MCF 10A (cell line): ENCODE measurements at places on chromosomes 16 and 17.
A peak's percentile ranks its signal among the peaks of the same experiment; 100 is the strongest.

GRCh38 chr17:78233678-78234077 lies 2.2 kb downstream of the TMEM235 start:
- DNase-seq, result no peak

DNA sequence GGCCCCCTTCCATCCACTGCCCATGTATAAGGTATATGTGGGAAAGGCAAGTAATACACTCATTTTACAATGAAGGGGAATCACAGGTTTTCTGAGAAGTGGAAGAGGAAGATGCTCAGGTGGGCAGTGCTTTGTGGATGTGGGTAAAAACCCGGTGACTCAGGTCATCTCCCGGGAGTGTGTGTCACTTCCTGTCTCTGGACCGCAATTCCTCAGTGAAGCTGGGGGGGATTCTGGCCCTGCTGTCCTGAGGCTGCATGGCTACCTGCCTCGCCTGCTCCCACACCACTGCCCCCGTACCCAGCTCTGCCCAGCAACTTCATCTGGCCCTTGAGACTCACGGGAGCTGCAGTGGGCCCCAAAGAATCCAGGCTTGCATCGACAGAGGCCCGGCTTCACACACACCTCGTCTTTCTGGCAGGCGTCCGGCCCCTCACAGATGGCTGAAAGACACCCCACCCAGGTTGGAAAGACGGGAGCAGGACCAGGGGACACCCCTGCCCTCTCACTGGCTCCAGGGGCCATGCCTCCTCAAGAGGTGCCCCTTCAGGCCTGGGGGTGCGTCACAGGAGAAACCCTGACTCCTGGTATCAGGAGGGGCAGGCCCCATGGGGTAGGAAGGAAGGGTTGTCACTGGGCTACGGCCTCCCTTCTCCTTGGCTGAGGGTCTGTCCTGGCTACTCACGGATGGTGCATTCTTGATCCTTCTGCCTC lies 882 bp downstream of the SCARF1 start:
- DNase-seq, result peak; percentile 30

GRCh38 chr17:79042421-79043190 lies 18.6 kb downstream of the C1QTNF1 start:
- DNase-seq, result peak; percentile 72

DNA sequence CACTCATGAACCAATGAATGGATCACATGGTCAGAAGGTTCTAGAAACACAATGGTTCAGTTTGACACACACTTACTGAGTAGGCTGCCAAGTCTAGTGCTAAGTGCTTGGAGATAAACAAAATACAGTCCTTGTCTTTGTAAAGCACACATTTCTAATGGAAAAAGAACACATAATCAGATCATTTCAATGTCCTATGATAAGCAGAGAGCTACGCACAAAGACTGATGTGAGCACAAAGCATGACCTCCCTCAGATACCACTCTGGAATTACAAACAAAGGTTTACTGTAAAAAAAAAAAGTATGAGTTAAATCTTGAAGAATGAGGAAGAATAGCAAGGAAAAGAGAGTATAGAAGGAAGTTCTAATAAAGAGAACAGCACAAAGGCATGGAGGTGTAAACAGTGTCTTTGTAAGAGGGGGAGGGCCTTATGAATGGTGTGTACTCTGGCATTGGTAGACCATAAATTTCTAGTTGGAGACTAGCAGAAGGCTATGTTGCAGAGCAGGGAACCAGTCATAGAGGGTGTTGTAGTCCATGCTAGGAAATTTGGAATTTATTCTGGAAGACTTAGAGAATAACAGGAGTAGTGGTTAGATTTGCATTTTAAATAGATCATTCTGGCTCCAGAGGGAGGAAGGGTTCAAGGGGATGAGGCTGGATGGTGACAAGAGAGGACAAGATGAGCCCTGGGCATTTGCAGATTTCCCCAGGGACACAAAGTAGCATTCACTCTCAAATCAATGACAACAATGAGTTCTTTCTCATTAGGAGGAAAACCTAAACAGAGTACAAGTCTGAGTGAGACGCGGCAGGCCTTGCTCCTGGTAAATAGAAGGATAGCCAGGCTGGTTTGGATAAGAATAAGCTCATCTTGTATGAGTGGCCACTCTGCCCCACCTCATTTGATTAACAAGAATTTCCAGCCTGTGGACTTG lies 468.0 kb downstream of the TOX3 start:
- DNase-seq, result no peak

DNA sequence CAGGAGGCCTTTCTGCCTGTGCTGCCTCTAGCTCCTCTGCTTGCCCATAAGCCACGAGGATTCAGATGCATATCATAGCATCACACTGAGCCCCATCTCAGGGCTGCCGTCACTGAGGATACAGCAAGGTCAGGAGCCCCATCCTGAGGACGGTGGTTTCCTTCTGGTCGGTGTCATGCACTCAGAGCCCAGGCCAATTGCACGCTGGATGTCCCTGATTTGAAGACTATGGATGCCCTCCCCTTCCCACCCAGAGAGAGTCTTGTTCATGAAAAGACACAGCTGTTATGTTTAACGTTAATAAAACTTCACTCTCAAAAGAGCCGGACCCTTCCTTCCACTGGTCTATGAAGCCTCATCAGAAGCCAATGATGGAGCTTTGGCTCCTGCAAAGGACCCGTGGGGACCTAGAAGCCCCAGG lies 19.9 kb downstream of the COTL1 start:
- DNase-seq, result no peak

- no peak for DNase-seq
These were observed 7.5 kb downstream of the KRT12 start for GRCh38 chr17:40859536-40859935.

DNA sequence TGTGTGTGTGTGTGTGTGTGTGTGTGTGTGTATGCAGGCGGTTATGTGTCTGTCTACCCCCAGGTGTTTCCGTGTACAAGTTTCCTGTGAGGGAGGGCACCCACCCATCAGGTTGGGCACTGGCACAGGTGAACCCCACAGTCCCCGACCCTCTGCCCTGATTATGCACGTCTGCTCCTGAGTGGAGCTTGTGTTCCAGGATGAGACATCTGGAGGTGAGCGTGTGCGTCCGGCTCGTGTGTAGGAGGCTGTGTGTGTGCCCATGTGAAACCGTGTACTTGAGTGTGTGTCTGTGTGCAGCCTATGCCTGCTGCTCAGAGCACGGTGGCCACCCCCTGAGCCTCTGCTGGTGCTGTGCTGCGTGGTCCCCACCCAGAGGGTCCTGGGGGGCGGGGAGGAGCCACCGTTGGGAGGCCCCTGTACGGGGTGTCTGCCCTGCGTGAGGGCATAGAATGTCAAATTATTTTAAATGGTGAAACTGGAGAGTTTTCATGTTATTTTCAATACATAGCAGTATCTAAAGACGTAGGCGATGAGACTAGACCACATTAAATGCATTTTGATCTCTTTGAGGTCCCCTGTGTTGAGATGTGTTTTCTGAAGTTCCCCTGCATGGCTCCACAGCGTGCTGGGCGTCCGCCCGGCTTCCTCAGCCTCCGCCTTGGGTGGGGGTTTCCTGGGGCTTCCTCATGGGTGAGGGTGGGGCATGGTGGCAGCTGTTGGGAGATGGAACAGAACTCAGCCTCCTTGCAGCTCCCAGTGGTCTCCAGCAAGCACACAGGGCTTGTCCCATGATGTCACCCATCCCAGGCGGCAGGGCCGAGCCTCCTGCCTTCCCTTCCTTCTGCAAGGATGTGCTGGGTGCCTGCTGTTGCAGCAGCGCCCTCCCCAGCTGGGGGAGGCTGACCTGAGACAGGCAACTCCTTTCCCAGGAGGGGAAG lies 43.4 kb downstream of the KCNJ12 start:
- DNase-seq, result no peak

GRCh38 chr16:6846452-6846851 lies 486.2 kb upstream of the RBFOX1 start:
- DNase-seq, result no peak

DNA sequence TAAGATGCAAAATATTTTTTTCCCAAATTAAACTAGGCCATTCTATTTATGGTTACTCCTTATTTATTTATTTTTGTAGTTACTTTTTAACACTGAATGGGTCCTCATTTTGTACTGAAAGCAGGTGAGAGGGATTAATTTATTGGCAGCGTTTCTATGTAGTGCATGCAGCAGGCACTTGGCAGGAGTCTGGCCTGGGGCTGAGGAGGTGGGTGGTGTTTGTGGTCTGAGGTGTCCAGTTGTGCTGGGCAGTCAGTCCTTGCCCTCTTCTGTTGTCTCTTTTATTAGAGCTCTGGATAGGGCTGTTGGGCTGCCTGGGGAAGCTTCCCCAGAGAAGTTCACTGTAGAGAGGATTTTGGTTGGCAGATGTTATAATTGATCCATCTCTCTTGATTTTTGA lies 12.7 kb downstream of the SEC14L1 start:
- DNase-seq, result peak; percentile 47

GRCh38 chr16:84239141-84239769 lies 557 bp downstream of the KCNG4 start:
- peak; percentile 17 for DNase-seq

- DNase-seq, result no peak
These were observed 403.0 kb downstream of the SEC14L1 start for GRCh38 chr17:77543801-77544200.

DNA sequence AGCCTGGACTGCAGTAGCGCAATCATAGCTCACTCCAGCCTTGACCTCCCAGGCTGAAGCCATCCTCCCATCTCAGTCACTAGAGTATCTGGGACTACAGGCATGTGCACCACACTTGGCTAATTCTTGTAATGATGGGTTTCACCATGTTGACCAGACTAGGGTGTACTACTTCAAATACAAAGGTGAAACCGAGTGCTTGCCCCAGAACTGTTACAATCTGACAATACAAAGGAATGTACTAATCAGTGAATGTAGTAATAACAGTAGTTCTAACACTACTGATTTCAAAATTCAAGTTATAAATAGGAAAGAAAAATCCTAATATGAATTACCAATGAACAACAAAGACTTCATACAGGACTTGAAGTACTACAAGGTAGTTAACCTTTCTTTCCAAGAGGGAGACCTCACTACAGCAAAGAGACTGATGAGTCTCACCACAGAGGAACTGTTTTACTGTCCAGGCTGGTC lies 24.4 kb downstream of the CRK start:
- no peak for DNase-seq

DNA sequence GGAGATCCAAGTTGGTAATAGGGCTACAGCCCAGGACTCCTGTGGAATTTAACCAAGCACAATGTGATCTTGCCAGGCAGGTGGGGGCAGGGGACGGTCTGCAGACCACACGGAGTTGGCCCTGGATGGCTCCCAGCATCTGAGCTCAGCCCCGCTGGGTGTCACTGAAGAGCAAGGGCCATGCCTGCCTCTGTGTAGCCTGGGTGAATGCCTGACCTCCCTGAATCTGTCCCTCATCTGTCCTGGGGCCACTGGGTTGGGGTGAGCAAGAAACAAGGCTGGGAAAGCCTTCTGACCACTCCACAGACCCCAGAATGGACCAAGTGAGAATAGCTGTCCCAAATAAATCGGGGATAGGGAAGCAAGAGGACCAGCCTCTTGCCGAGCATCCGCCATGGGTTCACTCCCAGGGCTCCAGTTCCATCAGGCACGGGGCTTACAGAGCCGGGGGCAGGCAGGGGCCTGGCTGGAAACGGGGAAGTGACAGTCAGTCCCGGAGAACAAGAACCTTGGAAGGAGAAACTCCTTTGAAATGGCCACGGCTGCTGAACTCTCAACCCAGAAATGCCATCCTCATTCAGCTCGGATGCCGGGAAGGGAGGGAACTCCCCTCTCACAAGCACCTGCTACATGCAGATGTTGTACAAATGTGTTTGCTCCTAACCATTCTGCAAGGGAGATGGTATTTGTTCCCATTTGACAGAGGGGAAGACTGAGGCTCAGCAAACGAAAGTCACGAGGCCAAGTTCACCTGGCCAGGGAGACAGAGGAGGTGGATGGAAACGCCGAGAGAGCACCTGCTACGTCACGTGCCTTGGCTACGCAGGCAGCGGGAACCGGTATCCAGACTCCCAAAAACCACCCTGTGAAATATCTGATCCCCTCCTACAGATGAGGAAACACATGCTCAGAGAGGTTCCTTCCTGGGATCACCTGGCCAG lies 50.0 kb downstream of the RMI2 start:
- no peak for DNase-seq

DNA sequence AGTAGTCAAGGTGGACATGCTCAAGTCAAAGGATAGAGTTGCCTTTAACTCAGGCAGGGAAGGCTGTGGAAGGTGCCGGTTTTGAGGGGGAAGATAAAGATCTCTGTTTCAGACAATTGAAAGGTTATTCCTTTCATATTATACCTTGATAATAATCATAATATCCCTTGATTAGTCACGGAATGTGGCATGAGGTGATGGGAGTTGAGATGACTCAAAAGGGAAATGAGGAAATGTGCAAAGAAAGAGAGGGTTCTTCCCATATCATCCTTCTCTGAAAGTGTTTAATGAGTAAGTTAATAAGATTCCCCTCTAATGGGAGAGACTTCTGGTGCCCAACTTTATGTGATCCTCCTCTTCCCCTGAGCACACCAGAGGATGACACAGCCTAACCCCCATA lies 43.1 kb upstream of the HS3ST2 start:
- no peak for DNase-seq

GRCh38 chr17:81865733-81866439 lies 5.3 kb downstream of the ARHGDIA start:
- peak; percentile 57 for DNase-seq

DNA sequence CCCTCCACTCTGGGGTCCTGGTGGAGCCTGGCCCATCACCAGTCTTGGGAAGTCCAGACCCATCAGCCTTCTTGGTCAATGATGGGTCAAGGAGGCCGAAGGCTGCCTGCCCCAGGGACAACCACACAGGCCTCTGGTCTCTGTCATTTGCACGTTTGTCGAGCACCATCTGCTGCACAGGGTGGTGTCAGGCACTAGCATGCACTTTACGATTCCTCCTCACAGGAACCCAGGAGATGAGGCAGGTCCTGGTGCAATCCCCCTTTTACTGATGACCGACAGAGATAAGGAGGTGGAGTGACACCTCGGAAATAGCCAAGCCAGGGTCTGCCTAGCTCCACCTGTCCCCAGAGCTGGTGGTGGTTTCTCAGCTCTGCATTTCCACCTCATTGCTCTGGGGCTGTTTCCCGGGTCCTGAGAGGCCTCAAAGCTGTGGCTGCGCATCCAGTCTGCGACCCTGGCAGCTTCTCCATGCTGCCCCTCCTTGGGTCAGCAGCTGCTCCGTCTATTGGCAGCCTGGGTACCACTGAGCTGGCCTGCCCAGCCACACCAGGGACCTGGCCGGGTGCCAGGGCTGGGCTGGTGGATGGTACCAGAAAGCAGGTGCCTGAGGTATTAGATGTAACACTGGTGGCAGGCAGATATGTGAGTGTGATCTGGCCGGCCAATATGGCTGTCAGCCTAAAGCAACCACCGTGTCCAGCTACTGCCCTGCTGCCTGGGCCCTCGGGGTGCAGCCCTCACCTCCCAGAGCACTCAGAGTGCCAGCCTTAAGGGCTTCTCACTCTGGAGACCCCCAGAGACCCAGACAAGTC lies 10.0 kb downstream of the MMP15 start:
- DNase-seq, result no peak

GRCh38 chr17:78358538-78359320 lies 1.1 kb downstream of the SOCS3 start:
- no peak for DNase-seq
